Stimulated activated CD8-positive, alpha-beta memory T cell treated with anti-CD3 and anti-CD28 coated beads, Interleukin-15, amount 100 ng/mL, for 24 hours (primary cell): ENCODE measurements at places on chromosomes 3 and 15.

DNA sequence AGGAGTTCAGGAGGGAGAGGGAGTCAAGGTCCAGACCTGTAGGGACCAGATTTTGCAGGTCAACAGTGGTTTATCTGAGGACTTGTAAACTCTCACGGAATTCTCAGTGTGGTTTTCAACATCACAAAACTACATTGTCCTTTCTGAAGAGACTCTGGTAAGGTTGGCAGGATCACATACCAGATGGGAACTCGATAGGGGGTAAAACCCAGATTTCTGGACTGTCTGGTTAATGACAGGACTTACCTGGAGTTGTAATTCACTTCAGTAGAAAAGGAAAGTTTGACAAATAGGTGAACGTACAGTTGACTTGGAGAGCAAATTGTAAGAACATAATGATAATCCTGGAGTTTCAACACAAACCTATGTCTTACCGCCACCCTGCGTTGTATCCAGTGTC lies 5.3 kb downstream of the ITPR1 start:
- DNase-seq = no peak

- no peak for DNase-seq
Observed at GRCh38 chr15:41564286-41564959, 5.4 kb downstream of the TYRO3 start.

DNA sequence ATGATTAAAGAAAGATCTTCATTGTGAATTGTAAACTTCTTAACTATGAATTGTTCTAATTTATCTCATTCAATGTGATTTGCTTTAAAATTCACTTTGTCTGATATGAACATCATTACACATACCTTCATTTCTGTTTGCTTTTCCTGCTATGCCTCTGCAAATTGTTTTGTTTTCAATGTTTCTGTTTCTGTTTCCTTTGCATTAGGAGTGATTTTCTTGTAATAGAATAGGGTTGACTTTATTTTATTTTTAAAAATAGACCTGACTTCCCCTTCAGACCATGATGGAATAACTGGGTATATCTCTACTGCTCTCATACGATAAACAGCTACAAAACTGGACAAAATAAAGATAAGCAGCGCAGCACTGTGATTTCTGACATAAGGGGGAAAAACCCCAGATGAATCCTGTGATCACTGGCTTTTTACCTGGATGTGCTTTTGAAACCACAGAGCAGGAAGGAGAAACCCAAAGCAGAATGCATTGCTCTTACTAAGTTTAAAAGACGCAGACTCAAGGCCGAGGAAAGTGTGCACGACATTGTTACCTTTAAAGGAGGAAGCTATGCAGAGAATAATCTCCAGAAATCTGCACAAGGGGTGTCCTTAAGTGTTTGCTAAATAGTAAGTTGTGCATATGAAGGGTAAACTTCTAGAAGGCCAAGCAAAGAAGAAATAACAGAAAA lies 420.2 kb downstream of the TBC1D5 start:
- DNase-seq = no peak

DNA sequence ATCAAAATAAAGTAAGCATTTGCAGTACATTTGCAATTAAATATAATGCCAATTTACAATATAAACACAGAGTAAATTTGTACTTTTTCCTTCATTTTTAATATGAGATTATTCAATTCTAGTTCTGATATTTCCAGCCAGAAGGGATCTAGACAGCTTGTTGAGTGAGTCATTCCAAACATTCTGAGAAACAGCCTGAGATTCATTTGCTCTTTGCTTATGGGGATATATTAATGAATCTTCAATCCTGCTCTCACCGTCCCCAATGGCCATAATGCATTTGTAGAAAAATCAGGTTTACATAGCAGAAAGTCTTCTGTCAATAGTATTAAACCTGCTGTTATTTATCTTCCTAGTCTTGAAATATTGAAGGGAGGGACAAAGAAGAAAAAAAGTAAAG lies 554.2 kb downstream of the TUSC7 start:
- DNase-seq = no peak

GRCh38 chr15:100112061-100112420 lies 229.7 kb downstream of the ADAMTS17 start:
- DNase-seq = no peak

GRCh38 chr3:105772635-105773034 lies 96.2 kb downstream of the CBLB start:
- no peak for DNase-seq

DNA sequence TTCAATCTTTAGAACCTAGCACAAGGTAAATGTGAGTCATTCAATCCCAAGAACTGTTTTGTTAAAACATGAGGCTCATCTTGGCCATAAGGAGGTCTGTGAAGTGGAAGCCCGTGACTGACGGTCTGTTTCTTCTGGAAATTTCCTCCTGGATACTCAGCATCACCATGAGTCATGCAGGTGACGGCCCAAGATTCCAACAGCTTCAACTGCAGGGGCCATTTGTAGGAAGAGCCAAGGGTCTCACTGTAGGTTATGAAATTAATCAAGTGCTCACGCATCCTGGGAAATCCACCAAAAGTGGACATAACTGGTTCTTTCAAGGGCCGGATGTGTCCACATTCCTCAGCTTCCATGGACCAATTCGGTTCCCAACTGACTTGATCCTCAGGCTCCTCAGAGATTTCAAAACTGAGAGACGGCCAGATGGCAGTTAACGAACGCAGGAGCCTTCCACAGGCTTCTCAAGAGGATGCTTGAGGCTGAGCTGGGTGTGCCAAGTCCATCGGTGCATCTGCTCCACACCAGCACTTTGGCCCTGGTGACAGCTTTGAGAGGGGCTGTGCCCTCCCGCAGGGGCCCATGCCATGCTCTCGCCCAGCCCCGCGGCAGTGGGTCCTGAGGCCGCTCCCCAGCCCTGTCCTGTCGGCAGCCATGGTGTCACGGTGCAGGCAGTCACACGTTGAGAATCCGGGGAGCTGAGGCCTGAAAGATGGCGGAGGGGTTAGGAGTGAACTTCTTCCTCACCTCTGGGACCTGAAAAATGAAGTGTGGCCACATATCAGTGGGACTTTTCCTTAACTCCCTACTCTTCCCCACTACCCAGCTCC lies 8.5 kb downstream of the MAP6D1 start:
- no peak for DNase-seq

DNA sequence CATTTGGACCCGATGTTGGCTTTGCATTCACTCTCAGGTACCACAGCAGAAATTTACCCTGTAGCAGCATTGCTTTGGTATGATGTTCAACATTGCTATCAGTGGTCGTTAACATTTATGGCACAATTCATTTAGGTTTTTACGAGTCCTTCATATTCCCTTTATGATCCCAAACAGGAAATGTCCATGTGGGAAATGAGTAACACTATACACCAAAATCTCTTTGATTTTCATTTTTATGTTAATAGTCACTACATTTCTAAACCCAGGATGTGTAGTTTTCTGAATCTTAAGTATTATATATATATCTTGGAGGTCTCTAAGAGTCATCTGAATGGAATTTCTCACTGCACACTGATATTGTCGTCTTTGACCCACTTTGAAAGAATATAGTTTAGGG lies 78.5 kb upstream of the RBMS3 start:
- no peak for DNase-seq

- no peak for DNase-seq
Observed at GRCh38 chr15:63354821-63355650, 26.6 kb downstream of the CA12 start.

GRCh38 chr15:57769266-57769665 lies 62.8 kb downstream of the POLR2M start:
- no peak for DNase-seq

DNA sequence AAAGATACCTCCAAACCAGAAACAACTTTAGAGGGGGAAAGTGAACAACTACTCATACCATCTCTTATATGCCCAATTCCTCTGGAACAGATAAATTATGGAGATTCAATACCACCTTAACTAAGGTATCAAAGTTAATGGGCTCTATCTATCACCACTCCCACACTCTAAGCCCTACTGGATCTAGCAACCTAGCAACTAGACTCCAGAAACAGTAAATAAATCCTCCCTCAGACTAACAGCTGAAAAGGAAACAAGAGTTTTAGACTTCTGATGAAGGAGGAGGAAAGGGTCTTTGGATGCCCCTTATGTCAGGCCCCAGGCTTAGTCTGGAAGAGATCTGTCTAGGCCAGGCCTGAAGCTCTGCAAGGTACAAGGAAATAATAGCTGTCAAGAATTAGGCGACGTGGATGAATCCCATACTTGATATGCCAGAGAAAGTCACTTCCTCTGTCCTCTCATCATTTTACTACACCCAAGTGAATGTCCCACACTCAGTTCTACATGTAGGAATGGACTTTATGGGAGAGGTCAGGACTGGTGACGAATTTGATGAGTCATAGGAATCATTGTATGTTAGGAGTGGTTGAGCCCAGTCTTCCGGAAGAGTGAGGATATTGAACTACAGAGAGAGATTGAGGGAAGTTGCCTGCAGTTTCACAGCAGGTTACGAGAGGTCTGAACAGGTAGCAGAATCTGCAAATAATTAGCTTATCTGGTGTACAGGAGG lies 113.8 kb downstream of the AKAP13 start:
- DNase-seq = no peak

DNA sequence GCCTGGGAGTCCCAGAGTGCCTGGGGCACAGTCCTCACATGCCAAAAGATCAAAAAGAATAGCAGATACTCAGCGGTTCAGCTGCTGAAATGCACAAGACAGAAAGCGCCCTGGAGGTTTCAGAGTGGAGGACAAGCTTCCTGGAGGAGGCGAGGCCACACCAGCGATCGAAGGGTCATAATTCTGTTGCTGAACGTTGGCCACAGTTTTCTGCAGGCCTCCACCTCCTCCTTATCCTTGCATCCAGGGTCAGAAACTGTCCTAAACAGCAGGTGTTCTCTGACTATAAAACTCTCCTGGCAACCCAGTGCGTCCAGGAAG lies 220.3 kb upstream of the LINGO1 start:
- DNase-seq = no peak

DNA sequence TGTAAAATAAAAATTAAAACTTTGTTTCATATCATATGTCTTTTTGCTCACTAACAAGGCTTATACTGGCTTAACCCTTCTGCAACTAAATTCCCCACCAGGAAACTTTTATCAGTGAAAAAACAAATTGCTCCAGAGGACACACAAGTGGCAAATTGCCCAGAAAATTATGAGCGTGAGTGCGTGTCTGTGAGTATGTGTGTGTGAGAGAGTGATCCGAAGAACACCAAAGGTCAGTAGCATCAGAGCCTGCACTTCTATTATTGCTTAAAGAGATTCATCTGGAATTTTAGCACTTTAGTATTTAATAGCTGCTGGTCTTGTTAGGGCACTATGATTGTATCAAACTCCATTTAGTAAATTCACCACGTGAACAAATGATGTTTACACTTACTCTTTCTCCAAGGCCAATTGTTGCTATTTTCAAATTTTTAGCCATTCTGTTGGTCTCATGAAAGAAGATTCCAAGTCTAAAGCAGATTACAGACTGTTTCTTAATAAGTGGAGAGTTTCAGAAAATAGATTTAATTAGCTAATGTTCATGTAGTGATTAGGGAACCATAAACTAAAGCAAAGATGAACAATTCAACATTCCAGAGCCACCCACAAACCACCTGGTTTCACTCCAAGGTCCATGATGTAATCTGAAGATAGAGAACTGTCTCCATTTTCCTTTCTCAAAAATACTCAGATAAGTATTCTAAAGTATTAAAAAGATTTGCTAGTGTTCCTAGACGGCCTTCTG lies 91.1 kb upstream of the IL12A start:
- no peak for DNase-seq

DNA sequence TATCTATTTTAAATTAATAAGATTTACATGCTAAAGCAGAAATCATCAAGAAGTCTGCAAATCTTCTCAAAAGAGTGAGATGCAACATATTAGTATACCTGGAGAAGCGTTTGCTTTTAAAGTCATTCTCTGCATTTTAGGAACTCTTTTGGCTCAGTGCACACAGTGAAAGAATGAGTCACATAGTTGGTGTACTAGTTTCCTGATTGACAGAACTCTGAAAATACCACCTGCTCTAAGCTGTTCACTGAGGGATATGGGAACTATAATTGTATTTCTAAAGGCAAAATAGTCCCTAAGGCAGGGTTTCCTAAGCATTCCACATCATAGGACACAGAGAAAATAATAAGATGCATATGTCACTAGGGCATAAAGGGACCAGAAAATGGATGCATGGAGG lies 838.5 kb downstream of the DIPK2A start:
- DNase-seq = no peak

- no peak for DNase-seq
Observed at GRCh38 chr3:12273045-12273695, 15.7 kb upstream of the PPARG start.

DNA sequence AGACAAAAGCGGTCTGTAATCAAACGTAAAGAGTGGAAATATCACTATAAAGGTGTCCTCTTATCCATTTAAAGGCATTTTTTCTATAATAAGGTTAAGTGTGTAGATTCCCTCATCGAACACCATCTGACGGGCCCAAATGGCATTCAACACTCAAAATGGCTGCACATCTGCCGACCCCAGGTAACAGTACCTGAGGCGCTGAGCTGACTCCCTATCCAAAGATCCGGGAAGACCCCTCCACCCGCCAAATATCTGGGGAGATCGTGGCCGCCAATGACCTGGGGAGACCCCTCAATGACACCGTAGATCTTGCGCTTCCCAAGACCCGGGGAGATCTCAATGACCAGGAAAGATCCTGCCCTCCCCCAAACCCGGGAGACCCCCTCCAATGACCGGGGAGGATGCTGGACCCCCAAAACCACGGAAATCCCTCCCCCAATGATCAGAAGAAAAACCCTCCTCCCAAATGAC lies 476 bp downstream of the IP6K2 start:
- no peak for DNase-seq

DNA sequence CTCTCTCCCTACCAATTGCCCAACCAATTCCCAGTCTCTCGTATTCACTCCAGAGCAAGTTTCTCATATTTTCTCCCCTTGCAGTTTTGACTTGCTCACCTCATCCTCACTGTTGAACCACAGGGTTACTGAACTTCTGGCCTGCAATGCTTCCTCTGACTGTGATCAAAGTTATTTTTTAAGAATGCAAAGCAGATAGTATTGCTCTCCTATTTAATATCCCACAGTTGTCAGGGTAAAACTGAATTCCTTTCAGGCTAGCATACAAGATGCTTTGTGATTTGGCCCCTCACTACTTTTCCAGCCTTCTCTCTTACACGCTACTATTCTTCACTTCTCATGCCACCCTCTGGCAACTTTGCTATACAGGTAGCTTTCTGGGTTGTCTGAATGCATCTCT lies 80.9 kb downstream of the LRRFIP2 start:
- no peak for DNase-seq

GRCh38 chr3:28150465-28151206 lies 90.8 kb upstream of the CMC1 start:
- no peak for DNase-seq

DNA sequence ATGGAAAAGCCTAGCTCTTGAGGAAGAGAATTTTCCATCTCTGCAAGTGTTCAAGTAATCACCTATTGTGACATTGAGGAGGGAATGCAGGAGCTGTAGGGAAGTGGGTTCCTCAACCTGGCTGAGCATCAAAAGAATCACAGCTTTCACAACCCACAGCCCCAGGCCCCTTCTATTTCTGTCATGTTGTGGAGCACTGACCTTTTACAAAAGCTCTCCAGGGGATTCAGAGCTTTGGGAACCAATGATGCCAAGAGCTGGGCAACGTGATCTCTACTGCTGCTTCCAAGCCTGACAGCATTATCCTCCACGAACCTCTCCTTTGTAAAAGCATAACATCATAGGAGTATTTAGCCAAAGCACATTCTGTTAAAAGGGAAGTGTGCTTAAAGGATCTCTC lies 231.1 kb downstream of the ADAMTS9 start:
- no peak for DNase-seq
